ENCODE measurements at places on chromosomes 16 and 17.

- no peak for DNase-seq
These were observed 32.1 kb downstream of the HELZ start for GRCh38 chr17:67212714-67213417.

GRCh38 chr16:56193951-56194726, 2.9 kb downstream of the GNAO1 start:
- peak; percentile 20 for DNase-seq

DNA sequence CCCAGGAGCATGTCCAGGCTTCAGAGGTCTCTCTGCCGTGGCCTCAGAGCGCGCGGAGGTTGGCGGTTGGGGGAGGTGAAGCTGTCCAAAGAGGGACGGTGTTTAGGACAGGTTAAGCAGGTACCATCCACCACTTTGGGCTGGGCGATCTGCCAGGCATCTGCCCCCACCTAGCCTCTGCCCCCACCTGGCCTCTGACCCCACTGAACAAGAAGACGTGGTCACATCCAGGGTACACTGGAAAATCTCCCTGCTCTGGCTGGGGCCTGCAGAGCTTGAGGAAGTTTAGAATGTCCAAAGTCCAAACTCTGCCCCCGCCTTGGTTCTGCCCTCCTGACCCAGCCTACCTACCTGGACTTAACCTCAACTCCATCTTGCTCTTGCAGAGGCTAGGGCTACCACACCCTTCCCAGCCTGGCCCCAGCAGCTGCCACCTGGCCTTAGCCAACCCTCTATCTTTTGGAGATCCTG, 1.6 kb downstream of the ITGA3 start:
- DNase-seq, result no peak

DNA sequence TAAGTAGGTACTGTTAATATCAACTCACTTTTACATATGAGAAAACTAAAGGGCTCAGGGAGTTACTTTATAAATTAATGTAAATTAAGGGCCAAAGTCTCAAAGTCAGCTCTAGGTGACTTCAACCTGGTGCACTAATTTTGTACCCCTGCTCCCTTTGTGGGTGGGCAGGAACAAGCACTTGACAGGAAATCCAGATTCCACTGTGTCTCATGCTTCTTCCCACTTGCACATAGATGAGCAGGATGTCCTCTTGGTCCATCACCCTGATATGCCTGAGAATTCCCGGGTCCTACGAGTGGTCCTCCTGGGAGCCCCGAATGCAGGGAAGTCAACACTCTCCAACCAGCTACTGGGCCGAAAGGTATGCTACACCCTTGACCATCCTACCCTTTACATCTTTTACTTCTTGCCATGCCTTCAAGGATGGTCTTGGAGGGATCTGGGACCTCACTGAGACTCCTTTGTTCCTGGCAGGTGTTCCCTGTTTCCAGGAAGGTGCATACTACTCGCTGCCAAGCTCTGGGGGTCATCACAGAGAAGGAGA, 1.3 kb downstream of the ERAL1 start:
- no peak for DNase-seq

- DNase-seq, result no peak
These were observed 521 bp upstream of the G6PC3 start for GRCh38 chr17:44069974-44070454.

GRCh38 chr16:88854306-88855111, 2.2 kb downstream of the GALNS start:
- no peak for DNase-seq

DNA sequence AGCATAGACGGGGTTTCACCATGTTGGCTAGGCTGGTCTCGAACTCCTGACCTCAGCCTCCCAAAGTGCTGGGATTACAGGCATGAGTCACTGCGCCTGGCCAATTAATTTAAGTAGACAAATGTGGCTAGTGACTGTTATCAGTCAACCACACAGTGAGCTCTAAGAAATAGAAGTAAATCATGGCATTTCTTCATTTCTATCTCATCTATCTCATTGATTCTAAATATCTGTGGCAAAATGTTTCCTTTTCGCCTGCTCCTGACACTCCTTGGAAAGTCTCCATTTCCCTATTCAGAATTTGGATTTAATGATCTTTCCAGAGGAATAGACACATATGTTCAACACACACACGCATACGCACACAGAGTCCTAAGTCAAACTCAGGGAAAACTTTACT, 81.3 kb downstream of the HIC1 start:
- no peak for DNase-seq

DNA sequence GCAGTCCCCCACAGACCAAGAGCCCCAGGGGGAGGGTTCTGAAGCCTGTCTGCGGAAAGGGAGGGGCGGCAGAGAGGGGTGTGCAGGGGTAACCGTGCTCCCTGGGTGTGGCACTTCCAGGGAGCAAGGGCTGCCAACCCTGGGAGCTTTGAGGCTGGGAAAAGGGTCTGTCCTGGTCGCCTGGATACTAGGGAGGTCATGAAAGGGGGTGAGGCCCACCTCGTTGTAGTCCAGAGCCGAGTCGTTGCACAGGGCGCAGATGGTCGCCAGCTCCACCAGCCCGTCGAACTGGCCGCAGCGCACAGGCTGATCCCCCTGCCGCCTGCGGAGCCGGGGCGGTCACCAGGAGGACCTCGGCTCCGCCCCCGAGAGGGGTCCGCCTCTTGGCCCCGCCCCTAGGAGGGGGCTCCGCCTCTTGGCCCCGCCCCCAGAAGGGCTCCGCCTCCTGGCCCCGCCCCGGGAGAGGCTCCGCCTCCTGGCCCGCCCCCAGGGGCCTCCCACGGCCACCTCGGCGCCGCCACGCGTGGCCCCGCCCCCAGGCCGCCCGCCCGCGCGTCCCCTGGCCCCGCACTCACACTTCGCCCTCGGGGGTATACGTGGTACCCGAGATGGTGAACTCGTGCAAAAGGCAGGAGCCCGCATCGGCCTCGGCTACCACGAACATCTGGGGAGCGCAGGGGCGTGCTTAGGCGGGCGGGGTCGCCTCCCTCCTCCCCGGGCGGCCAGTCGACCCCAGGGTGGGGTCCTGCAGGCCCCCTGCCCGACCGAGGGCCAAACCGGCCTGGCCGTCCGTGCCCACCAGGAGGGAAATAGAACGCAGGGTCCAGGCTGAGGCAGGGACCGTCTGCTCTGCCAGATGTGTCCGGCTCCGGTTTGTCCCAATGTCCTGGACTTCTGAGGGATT, 19.5 kb downstream of the ATP2A3 start:
- DNase-seq, result no peak

GRCh38 chr16:30896261-30896888, at the start of gene CTF1:
CTF1 (plus strand) TSS chr16:30896614; CDS start chr16:30896644, 30 bp downstream.
- no peak for DNase-seq

GRCh38 chr17:78672005-78672404, 94.8 kb upstream of the DNAH17 start:
- DNase-seq, result no peak

All from stimulated activated CD8-positive, alpha-beta memory T cell treated with anti-CD3 and anti-CD28 coated beads, Interleukin-7, amount 100 ng/mL, for 1 hour (primary cell).